Caudate nucleus (tissue), 63 donors: ENCODE measurements at places on chromosomes 3 and 15.

GRCh38 chr15:50260969-50261496 is 4.5 kb downstream of the HDC start:
- no peak for DNase-seq

DNA sequence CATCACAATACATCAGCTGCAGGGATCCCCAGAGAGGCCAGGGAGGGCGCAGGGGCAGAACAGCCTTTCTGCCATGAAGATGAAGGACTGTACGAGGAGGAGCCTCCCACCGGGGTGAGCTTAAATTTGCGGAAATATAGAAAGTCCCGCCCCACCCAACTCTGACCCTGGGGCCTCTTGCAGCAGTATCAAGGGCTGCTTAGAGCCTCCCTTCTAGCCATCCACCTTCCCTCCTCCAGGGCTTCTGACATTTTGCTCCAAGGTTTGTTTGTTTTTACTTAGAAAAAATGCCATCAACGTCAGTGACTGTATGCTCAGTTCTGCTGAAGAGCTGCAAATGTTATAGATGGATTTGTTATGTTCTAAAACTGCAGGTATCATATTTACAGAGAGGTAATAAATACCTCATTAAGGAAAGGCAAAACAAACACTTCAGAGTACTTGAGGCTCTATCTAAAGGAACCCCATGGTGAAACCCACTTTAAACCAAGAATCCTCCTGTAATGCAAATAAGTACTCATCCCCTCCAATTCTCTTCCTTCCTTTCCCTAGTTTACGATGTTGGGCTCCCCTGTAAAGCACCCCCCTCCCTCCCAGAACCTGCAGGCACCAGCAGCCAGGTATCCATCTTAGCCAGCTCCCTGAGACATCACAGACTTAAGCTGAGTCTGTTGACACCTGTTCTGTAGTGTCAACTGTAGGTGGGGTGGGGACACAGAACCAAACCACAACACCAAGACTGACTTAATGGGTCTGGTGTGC is 30.5 kb downstream of the RFTN1 start:
- DNase-seq, result no peak

- no peak for DNase-seq
These were observed 48.6 kb downstream of the CTXND1 start for GRCh38 chr15:80203361-80203885.

- no peak for DNase-seq
These were observed 231.9 kb upstream of the WNT5A start for GRCh38 chr3:55719006-55719405.

GRCh38 chr3:55091381-55092225 is 163.7 kb upstream of the LRTM1 start:
- DNase-seq, result no peak

GRCh38 chr3:79028916-79029315 is 738.9 kb downstream of the ROBO1 start:
- DNase-seq, result no peak

DNA sequence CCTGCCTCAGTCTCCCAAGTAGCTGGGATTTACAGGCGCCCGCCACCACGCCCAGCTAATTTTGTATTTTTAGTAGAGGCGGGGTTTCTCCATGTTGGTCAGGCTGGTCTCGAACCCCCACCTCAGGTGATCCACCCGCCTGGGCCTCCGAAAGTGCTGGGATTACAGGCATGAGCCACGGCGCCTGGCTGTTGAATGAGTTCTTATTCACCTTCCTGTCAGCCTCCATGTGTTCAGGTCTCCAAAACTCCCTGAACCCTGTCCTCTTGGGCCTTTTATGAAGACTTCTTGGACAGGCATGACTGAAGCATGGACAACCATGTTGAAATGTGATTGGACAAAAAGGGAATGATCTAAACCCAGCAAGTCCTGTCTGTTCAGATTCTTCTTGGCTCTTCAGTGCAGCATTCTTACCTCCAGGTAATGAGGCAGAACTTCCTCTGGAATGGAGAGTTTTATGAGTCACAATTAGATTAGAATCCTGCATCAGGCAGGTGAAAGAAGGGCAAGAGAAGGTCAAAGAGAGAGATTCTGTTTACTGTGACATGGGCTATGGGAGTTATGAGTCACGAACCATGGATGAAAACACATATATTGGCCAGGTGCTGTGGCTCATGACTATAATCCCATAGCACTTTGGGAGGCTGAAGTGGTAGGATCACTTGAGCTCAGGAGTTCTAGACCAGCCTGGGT is 23.1 kb upstream of the EIF4A2 start:
- DNase-seq, result no peak

DNA sequence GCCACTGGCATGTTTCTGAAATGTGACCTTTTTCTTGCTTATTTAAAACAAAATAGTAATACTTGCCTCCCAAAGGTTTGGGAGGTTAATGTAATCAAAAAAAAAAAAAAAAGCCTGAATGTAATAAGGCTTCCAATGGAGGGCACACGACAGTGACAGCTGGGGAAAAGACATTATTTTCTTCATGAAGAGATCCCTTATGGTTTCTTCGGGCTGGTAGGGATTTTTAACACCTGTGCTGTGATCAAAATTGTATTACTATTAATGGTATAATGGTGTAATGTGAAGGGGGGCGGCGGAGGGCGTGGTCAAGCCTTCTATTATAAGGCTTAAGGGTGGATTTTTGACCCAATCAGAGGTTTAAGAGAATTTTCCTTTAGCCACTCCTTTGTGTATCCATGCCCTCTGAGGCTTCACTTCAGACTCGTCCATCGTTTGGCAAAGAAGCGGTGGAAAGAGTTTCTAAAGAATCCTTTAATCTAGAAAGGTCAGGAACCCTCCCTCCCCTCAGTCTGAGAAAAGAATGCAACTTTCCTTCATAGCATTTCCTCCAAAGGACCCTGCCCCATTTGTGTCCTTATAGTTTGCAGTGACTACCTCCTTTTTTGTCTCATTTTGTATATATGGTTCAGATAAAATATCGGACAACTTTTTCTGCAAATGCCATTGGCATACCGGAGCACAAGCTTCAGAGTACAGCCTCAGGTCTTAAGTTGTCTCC is 89.5 kb upstream of the CHD2 start:
- DNase-seq, result no peak

- DNase-seq, result no peak
These were observed 6.2 kb downstream of the HLTF start for GRCh38 chr3:149080011-149080698.

DNA sequence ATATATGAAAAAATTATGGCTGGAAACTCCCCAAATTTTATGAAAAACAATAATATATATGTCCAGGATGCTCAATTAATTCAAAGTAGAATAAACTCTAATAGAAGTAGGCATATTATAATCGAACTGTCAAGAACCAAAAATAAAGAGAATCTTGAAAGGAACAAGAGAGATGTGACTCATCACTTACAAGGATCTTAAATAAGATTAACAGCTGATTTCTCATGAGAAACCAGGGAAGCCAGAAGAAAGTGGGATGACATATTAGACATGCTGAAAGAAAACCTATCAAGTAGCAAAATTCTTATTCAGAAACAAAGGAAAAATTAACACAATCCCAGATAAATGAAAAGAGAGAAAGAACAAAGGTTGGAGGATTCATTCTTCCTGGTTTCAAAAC is 66.8 kb downstream of the FAIM start:
- no peak for DNase-seq

DNA sequence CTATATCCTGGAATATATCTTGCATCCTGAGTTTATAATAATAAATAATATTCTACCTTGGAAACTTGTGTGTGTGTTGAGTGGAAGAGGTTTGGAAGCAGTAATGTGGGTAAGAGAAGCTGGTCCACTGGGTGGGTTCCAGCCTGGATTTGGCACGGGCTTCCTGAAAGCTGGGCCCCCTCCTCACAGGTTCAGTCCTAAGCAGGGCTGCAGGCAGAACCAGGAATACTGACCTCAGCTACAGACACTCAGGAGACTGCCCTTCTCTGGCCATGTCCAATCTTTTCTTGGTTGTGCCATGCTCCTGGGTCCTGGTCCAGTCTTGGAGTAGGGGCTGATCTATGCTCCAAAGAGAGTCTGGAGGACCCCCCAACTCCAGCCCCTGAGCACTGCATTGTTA is 4.5 kb downstream of the MYD88 start:
- no peak for DNase-seq

DNA sequence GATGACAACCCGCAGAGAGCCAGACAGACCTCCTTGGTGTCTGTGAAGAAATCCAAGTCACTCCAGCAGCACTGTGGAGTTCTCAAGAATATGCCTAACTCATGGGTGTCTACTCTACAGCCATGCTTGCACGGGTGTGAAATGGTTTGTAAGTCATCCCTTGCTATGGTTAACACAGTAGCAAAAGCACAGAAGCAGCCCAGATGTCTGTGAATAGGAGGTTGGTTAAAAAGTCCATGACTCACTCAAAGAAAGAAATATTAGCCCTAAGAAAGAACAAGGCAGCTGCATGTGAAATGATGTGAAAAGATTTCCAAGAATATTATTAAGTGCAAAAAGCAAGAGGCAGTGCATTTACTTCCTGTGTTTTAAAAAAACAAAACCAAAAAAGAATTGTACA is 12.1 kb upstream of the LIMD1 start:
- no peak for DNase-seq
